Hepatic stellate cell (primary cell): ENCODE measurements at places on chromosomes 3 and 15.

DNA sequence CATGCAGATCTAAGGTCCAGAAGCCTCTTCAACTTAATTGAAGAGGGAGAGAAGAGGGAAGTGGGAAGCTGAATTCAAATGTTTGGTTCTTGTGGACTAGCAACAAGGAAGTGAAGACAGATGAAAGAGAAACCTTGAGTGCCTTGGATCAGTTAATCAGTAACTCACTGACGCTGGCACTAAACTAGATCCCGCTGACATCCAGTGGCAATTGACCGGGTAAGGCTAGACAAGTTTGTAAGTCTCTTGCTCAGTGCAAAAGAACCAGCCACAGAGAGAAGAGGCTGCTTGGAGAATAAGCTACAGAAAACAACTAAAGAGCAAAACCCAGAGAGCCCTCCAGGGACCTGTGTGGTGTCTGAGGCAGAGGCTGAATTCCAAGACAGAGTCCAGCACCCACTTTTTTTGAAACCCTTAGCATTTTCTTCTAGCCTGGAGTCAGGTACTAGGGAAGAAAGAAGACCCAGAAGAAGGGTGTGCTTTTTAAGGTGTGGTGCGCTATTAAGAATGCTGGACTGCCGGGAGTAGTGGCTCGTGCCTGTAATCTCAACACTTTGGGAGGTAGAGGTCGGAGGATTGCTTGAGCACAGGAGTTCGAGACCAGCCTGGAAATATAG lies 6.9 kb downstream of the PLCH1 start:
- no peak for DNase-seq

DNA sequence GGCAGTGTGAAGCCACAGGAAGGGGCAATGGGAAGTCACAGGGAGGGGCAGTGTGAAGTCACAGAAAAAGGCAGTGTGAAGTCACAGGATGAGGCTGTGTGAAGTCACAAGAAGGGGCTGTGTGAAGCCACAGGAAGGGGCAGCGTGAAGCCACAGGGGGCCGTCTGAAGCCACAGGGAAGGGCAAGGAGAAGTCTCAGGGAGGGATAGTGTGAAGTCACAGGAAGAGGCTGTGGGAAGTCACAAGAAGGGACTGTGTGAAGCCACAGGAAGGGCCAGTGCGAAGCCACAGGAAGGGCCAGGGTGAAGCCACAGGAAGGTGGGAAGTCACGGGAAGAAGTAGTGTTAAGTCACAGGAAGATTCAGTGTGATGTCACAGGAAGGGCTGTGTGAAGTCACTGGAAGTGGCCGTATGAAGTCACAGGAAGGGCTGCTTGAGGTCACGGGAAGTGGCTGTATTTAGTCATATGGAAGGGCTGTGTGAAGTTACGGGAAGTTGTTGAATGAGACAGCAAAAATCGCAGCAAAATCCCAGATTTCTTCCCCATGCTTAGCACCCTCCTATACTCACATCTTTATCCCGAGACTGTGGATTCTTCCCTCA lies 38.6 kb downstream of the GASK1A start:
- DNase-seq: no peak

GRCh38 chr3:129182390-129183185 lies 1.1 kb downstream of the CNBP start:
- no peak for DNase-seq

DNA sequence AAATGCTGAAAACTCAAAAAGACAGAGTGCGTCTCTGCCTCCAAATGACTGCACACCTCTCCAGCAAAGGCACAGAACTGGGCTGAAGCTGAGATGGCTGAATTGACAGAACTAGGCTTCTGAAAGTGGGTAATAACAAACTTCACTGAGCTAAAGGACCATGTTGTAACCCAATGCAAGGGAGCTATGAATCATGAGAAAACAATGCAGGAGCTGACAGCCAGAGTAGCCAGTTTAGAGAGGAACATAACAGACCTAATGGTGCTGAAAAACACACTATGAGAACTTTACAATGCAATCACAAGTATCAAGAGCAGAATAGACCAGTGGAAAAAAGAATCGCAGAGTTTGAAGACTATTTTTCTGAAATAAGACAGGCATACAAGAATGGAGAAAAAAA lies 10.1 kb upstream of the AVEN start:
- no peak for DNase-seq

DNA sequence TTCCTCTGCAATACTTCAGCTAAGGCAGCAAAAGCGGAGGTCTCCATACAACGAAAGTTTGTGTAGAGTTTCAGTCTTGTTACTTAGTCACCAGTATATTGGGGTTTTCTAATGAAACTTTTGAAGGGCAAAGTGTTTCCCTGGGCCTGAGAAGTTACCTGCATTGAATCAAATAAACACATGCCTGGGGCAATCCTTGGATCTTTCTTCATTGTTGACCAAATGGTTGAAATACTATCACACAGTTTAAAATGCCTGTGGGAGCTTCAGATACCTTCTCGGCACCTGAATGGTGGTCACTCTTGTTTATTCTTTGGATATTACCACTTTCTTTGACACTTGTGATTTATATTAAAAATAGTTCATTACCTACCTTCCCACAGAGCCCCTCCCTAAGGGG lies 988 bp upstream of the CHSY1 start:
- DNase-seq: no peak

DNA sequence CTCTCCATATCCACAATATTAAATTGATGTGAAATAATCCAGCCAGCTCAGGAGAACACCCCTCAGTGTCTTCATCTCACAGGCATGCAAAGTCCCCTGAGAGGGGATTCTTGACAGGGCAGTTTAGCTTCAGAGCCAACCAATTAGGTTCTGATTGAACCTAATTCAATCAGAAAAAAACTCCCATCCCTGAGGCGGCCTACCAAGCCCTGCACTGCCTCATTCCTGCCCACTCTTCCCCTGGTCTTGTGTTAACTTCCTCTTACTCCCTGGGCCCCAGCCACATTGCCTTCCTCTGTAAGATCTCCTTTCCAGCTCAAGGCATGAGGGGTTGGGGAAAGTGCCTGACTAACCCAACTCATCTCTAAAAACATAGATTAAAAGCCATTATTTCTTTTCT lies 46.1 kb downstream of the FRMD4B start:
- DNase-seq: no peak

DNA sequence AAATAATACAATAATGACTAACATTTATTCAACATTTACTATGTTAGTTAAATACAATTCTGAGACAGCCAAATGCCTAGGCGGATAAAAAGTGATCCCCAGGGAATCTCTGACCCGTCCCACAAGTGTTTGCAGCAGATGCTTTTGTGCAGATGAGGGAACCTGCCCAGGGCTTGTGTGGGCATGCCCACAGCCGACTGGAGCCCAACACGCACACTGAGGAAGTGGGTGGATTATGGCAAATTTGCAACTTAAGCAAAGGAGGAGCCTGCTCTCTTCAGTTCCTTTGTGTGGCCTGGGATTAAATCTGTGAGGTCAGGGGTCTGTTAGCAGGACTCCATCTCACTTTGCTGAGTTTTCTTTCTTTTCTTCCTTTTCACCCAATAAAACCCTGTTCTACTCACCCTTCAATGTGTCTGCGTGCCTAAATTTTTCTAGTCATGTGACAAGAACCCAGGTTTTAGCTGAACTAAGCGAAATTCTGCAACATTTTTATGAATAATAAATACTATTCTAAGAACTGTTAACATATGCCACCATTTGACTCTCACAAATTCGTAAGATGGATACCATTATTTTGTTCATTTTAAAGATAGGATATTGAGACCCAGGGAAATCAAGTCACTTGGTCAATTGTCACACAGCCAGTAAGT lies 13.9 kb upstream of the RTP1 start:
- DNase-seq: no peak

DNA sequence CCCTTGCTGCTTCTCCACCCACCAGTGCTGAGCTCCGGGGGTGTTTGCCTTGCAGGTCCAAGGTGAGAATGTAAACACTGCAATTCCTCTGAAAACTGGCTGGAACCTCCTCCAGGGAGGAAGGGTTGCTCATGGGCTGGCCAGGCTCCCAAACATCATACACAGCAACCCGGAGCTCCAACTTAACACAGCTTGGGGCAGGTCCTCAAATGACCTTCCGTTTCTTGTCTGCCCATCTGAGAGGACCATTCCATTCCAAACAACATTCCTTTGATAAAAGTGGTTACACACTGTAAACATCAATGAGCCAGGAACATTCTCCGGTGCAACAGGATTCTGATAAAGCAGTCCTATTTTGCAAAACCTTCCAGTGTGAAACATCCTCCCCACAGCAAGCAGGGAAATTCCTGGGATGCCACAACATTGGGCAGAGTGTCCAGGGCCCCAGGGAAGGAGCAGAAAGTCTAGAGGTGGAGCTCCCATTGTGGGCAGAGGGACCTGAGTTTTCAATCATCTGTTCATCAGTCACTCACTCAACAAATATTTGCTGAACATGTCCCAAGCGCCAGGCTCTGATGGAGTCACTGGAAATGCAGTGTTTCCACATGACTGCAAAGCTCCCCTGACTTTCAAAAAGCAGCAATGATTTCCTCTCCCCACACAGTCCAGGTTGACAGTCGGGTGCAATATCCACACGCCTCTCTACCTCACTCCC lies 7.3 kb upstream of the HEG1 start:
- peak; percentile 69 for DNase-seq

DNA sequence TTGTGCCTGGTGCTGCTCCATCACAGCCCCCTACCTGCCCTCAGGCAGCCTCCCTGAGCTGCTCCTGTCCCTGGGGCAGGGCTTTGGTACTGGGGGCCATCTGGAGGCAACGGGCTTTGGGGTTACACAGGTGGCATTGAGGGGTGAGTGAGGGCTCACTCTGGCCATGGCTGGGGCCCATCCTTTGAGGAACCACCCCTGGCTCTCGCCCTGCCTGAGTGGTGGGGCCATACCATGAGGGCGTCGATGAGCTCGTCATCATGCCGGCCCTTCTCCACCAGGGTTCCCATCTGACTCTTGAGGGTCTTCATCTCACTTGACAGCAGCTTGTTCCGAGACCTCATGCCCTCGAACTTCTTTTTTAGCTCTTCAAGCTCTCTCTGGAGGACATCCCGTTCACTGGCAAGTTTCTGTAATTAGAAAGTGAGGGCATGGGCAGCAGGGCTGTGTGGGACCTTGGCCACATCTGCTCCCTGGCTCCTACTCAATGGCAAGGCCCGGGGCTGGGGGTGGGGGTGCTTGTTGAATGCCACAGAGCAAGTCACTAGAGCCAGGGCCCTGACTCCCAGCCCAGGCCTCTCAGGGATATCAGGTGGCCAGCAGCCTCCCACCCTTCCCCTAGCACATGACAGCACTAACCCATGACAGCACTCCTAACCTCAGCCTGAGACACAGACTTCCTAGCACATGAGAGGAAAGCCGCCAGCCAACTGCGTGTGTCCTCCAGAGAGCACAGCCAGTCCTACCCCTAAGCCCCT lies 33.5 kb downstream of the CCDC13 start:
- DNase-seq: no peak

- DNase-seq: no peak
These were observed 75.7 kb upstream of the KLHL25 start for GRCh38 chr15:85870216-85871014.

DNA sequence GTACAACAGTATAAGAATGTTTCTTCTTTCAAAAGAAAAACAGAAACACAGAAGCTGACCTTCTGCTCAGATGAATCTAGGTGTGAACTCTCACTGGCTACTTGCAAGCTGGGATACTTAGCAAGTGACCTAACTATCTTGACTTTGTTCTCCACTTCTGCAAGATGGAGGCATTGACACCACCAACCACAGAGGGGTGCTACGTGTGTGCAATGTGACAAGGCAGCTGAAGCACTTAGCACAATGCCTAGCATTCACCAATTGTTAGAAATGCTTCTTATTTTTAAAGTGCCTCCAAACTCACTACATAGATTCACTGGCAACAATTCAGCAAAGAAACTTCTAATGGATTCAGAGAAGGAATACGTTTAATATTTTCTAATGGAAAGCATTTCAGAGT lies 331.4 kb upstream of the WNT5A start:
- no peak for DNase-seq

- DNase-seq: no peak
These were observed 25.6 kb downstream of the SEC22C start for GRCh38 chr3:42556089-42556632.

GRCh38 chr3:26712211-26713026 lies 89.8 kb downstream of the LRRC3B start:
- DNase-seq: peak; percentile 3

DNA sequence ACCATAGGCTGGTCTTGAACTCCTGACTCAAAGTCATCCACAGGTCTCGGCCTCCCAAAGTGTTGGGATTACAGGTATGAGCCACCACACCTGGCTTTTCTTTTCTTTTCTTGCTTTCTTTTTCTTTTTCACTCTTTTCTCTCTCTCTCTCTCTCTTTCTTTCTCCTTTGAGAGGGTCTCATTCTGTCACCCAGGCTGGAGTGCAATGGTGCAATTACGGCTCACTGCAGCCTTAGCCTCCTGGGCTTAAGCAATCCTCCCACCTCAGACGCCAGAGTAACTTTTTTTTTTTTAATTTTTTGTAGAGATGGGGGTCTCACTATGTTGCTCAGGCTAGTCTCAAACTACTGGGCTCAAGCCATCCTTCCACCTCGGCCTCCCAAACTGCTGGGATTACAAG lies 133.1 kb upstream of the UBE2E1 start:
- no peak for DNase-seq

DNA sequence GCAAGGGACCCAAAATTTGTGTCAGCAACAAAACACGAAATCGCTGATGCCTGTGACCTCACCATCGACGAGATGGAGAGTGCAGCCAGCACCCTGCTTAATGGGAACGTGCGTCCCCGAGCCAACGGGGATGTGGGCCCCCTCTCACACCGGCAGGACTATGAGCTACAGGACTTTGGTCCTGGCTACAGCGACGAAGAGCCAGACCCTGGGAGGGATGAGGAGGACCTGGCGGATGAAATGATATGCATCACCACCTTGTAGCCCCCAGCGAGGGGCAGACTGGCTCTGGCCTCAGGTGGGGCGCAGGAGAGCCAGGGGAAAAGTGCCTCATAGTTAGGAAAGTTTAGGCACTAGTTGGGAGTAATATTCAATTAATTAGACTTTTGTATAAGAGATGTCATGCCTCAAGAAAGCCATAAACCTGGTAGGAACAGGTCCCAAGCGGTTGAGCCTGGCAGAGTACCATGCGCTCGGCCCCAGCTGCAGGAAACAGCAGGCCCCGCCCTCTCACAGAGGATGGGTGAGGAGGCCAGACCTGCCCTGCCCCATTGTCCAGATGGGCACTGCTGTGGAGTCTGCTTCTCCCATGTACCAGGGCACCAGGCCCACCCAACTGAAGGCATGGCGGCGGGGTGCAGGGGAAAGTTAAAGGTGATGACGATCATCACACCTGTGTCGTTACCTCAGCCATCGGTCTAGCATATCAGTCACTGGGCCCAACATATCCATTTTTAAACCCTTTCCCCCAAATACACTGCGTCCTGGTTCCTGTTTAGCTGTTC lies 34.9 kb downstream of the CHDH start:
- DNase-seq: no peak
